ENCODE measurements at places on chromosomes 13 and 19. TPM values are rescaled to one million over a fixed set of nuclear protein-coding genes. Genes with fewer than 3 reads are reported as not detected.

ADAMTS10 gene
- 29.1 TPM for total RNA-seq

SH3GL1 gene
- 45.2 TPM for total RNA-seq

PDE4A gene
- total RNA-seq, result 10.0 TPM

GPR183 gene
- total RNA-seq, result 0.07 TPM

LACC1 gene
- 53.2 TPM for total RNA-seq

LRRC8E gene
- total RNA-seq, result 3.1 TPM

IFNL1 gene
- total RNA-seq, result not detected

ELAVL3 gene
- total RNA-seq, result not detected

ZNF878 gene
- 0.07 TPM for total RNA-seq

KLK3 gene
- total RNA-seq, result not detected

TPTE2 gene
- not detected for total RNA-seq

SLC17A7 gene
- total RNA-seq, result 0.17 TPM

ZSCAN4 gene
- total RNA-seq, result not detected

SERTM1 gene
- not detected for total RNA-seq

NLRP11 gene
- total RNA-seq, result not detected

EGLN2 gene
- 81.6 TPM for total RNA-seq

KLHL26 gene
- 13.8 TPM for total RNA-seq

C1QTNF9 gene
- total RNA-seq, result not detected

MYO16 gene
- not detected for total RNA-seq

LGALS13 gene
- not detected for total RNA-seq

C19orf85 gene
- total RNA-seq, result not detected

ZNF541 gene
- 0.07 TPM for total RNA-seq

ERICH6B gene
- not detected for total RNA-seq

FCER2 gene
- not detected for total RNA-seq

DENND1C gene
- total RNA-seq, result under 0.01 TPM

CEACAM7 gene
- not detected for total RNA-seq

FDX2 gene
- 12.5 TPM for total RNA-seq

MZT1 gene
- 13.1 TPM for total RNA-seq

IGFL2 gene
- 0.13 TPM for total RNA-seq

CBY2 gene
- total RNA-seq, result not detected

PSG1 gene
- total RNA-seq, result 1.7 TPM

C19orf73 gene
- 0.26 TPM for total RNA-seq

RNF225 gene
- 0.13 TPM for total RNA-seq

TMEM238 gene
- total RNA-seq, result 0.23 TPM

CGB1 gene
- total RNA-seq, result not detected

ARID3A gene
- total RNA-seq, result 16.1 TPM

RGCC gene
- 2.6 TPM for total RNA-seq

NFIX gene
- total RNA-seq, result 125 TPM

UBE2L5 gene
- not detected for total RNA-seq

CASP14 gene
- not detected for total RNA-seq

CGB5 gene
- not detected for total RNA-seq

INSR gene
- total RNA-seq, result 28.2 TPM

LINGO3 gene
- not detected for total RNA-seq

LMTK3 gene
- total RNA-seq, result 0.33 TPM

Measured in smooth muscle cell of the pulmonary artery (primary cell).